OCI-M1 (cell line): ENCODE measurements at places on chromosomes 7 and 10.

- DNase-seq: peak; percentile 30
Measured at GRCh38 chr7:36748017-36748487, 23.8 kb upstream of the AOAH start.

- DNase-seq: no peak
Measured at GRCh38 chr7:128217030-128217805, 23.9 kb upstream of the LEP start.

- DNase-seq: no peak
Measured at GRCh38 chr10:11272915-11273389, 255.3 kb downstream of the CELF2 start.

DNA sequence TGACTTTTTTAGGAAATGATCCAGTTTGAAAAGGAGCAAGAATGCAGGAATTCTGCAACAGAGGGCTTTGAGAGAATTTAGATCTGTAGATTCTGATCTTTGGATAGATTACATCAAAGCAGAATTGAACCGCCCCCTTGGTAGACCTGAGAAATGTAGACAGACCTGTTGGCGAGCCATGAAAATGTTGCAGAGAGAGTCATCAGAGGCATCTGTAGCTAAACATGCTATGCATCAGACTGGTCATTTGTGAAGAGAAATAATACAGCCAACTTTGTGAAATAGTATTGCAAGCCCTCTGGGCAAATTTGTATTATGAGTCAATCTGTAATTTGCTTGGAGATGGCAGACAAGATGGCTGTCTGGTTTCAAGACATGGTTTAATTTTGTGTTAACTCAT lies 4.3 kb upstream of the C1GALT1 start:
- no peak for DNase-seq

- DNase-seq: no peak
Measured at GRCh38 chr10:76492678-76493472, 1061.5 kb downstream of the LRMDA start.

GRCh38 chr7:17144322-17144721 lies 154.1 kb upstream of the AHR start:
- DNase-seq: peak; percentile 57

DNA sequence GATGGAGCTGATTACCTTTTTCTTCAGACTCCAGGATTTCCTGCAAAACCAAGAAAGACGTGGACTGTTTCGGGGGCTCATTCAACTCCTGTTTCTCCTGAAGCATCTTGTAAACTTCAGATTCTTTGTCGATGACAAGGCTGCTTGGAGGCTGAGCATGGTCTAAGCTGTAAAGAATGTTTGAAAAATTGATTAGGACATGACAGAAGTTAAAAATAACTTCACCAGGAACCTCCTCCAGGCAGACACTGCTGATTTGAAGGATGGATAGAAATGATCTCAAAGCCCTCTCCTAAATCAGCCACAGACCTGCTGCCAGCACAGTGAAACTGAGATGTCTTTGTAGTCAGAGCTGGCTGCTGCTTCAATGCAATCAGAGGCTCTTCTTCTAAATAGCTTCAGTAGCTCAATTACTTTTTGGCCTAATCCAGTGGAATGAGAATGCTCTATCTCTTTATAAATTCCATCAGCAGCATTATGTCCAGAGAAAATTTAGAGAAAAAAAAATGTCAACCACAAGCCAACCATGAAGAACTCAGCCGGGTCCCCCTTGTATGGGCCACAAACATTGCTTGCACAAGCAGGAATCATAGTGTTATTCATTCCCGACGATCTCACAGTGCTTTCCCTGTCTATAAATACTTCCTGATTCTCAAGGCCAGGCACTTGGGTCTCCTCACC lies 43.5 kb downstream of the PDLIM1 start:
- DNase-seq: no peak

DNA sequence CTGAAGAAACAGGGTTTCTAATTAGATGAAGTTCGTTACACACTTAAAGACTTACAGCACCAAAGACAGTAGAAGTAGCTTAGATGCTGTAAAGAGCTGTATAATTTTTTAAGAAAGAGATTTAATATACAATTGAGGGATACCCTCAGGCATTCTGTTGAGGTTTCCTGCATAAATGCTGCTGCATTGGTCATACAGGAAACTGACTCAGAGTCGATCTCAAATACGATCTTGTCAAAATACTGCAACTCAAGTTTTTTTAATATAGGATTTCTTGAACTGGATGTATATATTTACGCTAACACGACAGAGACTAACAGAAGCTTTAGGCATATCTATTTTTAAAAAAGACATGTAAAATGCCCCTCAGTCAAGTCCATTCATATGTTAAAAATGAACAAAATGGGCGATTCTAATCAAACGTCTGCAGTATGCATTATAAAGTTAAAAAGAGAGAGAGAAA lies 2.4 kb upstream of the ARID5B start:
- peak; percentile 77 for DNase-seq

- DNase-seq: no peak
Measured at GRCh38 chr7:78702770-78703169, 750.7 kb downstream of the MAGI2 start.

- DNase-seq: no peak
Measured at GRCh38 chr10:132624847-132625471, 87.4 kb downstream of the INPP5A start.

DNA sequence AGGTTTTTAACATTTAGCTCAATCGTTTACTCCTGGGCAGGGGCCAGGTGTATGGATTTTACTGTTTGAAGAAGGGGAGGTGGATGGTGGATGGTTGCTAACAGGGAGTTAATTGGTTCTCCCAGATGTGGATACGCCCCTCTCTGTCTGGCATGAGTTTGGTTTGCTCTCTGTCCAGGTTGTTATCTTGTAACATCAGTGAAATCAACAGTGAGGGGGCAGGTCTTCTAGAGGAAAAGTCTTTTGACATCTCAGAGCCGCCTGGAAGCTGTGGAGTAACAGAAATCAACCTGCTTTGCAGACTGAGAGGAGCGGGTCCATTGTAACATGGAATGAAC lies 243.4 kb downstream of the MGMT start:
- DNase-seq: no peak

DNA sequence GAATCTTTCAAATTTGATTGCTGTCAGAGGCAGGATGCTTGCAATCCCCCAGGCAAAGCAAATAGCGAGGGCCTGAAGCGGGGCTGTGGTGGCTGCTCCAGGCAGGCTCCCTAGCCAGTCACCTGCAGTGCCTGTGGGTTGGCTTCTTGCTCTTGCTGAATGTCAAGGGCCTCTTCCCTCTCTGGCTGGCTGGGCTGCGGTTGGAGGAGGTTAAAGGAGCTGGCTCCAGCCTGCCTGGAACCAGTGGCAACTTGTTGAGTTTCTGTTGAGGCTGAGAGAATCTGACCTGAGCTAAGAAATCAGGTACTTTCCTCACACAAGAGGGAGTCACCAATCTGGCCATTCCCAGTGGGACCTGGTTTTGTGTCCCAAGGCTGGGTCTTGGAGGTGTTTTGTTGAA lies 134.7 kb downstream of the TMEM178B start:
- no peak for DNase-seq

DNA sequence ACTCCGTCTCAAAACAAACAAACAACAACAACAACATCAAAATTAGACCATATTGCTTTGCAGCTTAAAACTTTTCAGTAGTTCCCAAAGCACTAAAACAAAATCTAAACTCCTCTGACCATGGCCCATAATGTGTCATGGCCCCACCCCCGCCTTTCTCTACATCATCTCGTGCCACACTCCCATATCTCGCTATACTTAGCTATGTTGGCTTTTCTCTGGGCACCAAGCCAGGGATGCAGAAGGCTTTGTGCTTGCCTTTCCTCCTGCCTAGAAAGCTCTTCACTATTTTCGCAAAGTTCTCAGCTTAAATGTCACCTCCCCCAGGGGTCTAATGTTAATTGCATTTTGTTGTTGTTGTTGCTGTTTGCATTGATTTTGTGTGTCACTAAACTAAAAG lies 15.1 kb upstream of the SLC16A12 start:
- peak; percentile 52 for DNase-seq

DNA sequence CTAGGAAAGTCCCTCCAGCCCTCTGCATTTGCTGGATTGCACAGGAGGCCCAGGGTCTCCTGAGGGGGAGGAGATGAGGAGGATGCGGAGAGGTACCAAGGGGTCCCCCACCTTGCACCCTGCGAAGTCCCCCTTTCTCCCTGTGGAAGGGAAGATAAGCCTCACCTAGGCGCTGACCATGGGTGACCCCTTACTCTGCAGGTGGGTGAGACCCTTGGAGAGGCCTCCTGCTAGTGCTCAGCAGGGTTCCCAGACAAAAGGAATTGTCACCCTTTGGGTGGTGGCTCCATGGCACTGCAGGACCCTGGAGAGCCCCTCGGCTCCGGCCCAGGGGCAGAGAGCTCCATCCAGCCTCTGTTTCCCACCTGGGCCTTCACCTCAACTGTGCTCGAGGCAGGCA lies 107.0 kb upstream of the RET start:
- no peak for DNase-seq

DNA sequence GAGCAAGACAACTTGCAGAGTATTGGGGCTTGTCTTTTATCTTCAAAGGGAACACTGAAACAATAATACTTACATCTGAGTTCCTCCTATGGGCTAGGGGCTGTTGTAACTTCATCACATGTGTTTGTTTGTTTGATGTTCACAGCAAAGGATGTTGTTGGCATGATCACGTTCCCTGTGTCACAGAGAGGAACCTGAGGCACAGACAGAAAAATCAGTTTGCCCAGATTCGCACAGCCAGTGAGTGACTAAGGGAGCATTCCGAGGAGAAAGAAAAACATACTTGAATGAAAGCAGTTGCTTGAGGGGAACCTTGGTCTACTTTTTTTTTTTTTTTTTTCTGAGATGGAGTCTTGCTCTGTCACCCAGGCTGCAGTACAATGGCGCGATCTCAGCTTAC lies 87.2 kb upstream of the PFKP start:
- DNase-seq: no peak

- peak; percentile 71 for DNase-seq
Measured at GRCh38 chr10:53833908-53834307, 967.1 kb downstream of the PCDH15 start.

GRCh38 chr7:48168159-48168558 lies 3.1 kb upstream of the ABCA13 start:
- DNase-seq: peak; percentile 1

DNA sequence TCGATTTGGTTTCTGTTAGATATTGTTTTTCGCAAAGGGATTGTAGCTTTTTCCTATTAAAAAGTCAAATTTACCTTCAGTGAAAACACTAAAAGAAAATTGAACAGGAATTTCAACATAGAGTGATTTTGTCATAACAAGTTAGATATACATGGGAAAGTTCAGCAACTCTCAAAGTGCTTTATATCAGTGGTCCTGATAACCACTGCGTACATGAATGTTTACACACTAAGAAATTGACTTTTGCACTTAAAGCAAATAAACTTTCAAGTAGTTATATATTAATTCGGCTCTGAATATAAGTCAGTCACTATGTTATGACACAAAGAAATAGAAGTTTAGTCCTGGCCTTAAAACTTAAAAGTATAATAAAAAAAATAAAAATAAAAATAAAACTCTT lies 101.3 kb upstream of the DKK1 start:
- DNase-seq: no peak

GRCh38 chr7:7117935-7118586 lies 64.3 kb upstream of the C1GALT1 start:
- DNase-seq: no peak

DNA sequence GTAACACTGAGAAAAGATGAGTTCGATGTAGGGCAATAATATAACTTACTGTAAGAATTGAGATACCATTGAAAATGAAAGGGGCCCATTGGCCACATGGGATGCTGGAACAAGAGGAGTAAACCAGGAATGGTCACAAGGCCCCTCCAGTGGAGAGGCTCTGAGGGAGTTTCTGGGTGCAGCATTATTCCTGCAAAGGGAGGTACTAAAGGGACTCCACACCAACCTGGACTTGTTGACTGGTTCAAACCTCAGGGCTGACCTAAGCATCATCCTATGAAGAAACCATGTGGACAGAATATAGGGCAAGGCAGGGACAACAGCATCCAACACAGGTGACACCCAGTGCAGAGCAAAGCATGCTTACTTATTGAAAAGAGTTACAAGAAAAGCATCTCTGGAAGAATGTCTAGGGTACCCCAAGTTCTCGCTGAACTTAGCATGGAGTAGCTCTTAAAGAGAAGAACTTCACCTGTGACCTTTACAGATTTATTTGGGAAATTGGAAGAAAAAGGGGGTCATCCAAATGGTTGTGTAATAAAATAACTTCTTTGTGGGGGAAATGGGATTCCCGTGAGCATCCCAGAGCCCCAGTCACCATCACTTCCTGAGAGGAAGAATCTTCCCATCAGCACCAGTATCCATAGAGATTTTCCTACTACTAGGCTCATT lies 34.7 kb downstream of the PRSS2 start:
- DNase-seq: no peak

DNA sequence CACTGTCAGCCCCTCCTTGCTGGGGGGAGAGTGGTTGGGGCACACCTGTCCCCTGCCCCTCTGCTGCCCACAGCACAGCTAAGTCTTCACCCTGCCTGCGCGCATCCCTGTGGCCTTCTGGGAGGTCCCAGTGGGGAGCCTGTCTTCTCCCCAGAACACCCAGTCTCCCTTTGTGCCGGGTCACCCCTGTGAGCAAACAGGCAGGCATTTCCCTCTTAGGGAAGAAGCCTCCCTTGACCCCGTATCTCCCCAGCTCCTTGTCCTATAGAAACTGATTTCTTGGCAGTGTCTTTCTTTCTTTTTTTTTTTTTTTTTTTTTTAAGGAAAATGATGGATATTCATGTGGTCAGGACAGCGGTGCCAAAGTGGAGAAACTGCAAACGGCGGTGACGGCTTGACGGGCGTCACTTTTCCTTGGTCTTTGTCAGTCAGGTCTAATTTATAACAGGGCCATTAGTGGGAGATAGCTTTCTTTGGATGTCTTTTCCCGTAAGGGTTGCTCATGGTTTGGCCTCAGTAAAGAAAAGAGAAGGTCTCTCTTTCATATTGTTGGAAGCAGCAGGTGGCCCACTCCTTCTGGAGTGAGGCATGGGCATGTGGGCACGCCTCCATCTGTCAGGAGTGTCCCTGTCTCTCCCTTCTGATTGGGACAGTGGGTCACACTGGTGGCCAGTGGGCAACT lies 115.3 kb downstream of the NKX6-2 start:
- DNase-seq: no peak

- DNase-seq: no peak
Measured at GRCh38 chr7:130189343-130189742, 15.9 kb downstream of the TMEM209 start.

- peak; percentile 85 for DNase-seq
Measured at GRCh38 chr10:106711313-106711906, 453.1 kb downstream of the SORCS1 start.

DNA sequence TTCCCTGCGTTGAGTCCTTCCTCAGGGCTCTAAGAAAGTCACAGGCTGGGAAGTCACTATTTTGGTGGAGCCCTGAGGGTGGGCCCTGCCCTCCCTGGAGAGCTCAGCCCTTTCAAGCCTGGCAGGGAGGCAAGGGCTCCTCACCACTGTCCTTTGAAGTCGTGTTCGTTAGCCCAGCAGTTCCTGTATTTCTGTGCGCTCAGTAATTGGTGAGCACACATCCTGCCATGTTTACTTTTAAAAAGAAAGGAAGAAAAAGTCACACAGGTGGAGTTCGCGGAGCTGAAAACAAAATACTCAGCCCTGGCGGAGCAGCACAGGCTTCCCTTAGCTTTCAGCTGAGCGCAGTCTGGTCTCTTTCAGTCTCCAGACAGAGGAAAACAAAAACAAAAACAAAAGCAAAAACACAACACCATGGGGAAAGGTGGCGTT lies 37.1 kb downstream of the PRKCQ start:
- no peak for DNase-seq

GRCh38 chr7:21064698-21065648 lies 278.3 kb upstream of the SP8 start:
- no peak for DNase-seq

- DNase-seq: no peak
Measured at GRCh38 chr7:6504996-6505395, 46.3 kb downstream of the GRID2IP start.
